ENCODE measurements at places on chromosomes 6 and 20.

DNA sequence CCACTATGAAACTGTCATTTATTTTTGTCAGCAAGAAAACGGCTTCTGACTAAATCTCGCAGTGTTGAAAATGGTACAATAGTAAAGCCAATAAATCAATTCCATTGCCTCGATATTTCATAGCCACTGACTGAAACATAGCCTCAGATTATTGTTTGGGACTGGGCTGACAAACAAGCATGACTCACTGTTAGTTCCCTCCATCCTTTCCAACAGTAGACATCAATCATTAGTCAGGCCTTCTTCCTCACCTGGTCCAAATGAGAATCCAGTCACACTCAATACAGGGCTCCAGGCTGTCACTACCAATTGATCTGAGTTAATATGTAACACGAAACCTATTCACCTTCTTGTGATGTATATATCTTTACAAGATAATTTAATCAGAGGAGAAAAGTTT, 66.1 kb downstream of the ADGRB3 start:
- DNase-seq, result no peak

- DNase-seq, result no peak
These were observed 36.1 kb downstream of the PREX1 start for GRCh38 chr20:48791666-48792071.

DNA sequence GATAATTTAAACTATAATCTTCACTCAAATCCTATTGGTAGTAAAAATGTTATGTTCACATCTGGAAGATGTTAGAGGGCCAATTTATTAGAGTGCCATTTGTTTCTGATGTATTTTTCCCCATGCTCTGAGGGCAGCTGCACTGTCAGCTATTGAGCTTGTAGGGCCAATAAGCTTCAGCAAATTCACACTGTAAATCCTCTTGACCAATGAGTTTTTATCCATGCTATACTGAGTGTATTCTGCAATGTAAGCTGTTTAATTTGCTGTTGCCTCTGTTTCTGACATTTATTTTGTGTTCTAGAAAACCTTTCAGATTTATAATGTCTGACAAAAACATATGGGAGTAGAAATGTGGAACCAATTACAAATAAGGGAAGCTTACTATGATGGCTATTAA, 62.6 kb downstream of the OGFRL1 start:
- no peak for DNase-seq

DNA sequence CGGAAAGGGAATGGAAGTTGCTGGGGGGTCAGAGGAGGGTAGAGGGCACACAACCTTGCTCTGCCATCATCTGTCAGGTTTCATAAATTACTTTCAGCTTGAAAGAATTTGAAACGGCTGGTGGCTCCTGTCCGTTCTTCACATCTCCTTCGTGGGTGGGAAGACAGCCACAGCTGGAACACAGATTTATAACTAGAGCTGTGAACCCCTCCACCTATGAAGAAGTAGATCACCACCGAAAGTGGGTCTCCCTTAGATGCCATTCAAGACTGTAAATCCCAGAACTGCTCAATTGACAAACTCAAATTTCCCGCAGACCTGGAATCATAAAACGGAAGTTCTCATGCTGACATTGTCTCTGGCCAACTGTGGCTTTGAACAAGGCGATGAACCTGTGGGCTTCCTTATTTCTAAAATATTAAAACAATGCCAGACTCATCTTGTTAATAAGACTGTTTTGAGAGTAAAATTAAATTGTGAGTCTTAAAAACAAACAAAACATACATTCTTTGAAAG, 65.3 kb downstream of the BTBD3 start:
- DNase-seq, result peak; percentile 36

DNA sequence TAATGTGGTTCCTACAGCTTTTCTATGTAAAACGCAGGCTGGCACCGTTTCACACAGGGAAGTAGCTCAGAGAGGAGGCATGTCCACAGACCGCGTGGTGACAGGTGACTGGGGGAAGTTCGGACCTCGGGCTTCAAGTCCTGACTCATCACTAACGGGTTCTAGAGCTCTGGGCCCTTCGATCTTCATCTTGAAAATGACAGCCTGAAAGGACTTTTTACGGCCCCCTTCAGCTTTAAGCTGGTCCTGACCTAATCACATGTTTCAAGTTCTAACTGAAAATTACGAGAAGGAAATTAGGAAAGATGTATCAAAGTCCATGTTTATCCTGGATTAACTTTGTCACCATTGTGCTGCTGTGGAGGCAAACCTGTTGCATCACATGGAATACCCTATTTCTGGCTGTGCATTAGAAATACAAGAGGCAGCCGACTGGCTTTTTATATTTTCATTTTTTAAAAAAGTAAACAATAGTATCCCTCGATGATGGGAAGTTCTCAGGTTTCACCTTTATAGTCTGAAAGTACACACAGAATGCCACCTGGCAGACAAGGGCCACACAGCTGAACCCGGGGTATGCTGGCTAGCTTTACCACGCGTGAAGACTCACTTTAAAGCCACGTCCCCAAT, 2.0 kb downstream of the MAN1A1 start:
- DNase-seq, result no peak

DNA sequence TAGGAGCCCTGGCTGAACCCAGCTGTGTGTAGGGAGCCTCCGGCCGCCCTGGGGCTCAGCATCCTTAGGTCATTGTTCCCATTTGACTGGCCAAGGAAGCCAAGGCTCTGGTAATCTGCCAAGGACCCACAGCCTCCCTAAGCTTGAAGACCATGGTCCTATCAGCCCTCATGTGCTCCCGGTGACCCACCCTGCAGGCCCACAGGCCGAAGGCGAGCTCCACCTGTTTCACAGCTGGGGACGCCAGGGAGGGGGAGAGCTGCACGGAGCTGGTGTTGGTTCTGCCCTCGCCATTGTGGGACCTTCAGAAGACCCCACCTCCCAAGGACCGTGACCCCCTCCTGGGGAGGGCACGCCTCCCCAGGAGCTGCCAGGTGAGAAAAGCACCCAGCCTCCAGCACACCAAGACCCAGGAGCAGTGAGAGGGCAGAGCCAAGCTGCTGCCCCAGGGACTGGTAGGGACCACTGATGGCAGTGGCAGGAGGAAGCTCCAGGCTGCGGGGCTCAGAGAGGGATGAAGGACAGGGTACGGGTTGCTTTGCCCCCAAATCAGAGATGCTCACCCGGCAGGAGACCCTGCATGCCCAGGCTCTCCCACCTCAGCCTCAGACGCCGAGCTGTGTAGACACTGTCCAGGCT, 30.7 kb upstream of the MRGBP start:
- DNase-seq, result no peak

DNA sequence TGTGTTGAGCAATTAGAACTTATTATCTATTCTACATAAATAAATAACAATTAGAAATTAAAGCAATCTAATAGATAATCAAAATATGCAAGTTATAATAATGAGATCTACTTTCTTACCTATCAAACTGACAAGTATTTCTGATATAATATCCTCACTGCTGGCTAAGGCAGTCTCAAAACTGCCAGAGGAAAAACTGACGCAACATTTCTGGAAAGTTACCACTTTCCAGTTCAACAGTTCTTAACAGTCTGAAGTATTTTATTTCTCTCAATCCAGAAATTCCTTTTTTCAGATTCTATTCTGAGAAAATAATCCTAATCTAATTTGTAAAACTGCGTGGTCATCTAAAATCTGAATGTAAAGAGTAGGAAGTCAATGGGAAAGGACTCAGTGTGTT, 121.0 kb downstream of the TRDN start:
- no peak for DNase-seq

DNA sequence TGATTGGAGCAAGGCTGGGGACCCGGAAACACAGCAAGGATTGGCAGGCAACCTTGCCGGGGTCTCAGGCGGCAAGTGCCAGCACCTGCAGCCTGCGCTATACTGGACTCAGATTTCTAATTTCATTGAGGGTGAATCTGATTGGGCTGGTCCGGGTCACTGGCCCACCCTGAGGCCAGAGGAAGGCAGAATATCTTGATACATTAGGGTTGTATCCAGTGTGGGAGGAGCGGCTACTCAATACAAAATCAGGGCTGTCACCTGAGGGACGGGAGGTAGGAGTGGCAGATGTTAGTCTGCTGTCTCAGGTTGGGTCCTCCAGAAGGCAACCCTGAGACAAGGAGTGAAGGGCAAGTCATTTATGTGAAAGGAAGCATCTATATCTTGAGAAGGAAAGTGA, 40.7 kb downstream of the BFSP1 start:
- no peak for DNase-seq

- DNase-seq, result no peak
These were observed 54.3 kb downstream of the PDE7B start for GRCh38 chr6:135905604-135906300.

DNA sequence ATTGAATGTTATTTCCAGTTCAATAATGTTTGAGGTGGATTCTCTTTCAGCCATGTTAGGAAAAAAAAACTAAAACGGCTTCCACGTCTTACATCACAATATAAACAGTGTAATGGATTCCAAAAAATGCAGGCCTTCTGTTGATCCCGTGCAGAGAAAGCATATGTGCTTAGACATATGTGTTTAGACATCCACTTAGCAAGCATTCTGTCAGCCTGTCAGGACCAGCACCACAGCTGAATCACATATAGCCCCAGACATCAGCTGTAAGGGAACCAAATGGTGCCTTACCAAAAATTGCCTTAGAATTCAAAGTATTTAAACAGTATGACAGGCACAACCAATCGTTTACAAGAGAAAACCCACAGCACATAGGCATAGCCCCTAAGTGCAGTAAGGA, 304.9 kb downstream of the EYA4 start:
- no peak for DNase-seq

- DNase-seq, result no peak
These were observed 27.6 kb downstream of the RPRD1B start for GRCh38 chr20:38061109-38061508.

DNA sequence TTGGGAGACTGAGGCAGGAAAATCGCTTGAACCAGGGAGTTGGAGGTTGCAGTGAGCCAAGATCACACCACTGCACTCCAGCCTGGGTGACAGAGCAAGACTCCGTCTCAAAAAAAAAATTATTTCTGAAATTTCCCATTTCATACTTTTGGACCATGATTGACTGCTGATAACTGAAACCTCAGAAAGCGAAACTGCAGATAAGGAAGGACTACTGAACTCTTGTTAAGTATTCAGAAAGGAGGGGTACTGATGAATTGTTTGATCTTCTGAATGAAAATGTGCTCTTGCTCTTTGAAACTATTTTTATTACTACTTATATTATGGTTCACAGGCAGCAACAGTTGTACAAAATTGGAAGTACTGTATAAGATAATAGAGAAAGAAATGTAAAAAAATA, 69.0 kb downstream of the HDGFL1 start:
- DNase-seq, result no peak

DNA sequence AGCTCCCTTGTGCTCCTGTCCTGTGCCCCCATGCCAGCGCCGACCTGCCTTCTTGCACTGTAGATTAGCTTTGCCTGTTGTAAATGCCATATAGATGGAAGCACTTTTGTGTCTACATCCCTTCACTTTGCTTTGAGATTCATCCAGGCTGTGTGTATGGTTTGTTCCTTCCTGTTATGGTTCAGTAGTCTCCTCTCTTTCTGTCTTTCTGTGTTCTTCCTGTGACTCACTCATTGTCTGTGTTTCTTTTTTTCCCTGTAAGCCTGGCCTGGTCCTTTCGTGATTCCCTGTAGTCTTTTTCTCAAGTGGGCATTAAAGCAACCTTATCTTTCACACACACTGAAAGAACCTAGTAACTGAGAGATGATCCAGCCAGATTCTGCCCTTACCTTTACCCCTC, 66.6 kb downstream of the JARID2 start:
- no peak for DNase-seq
